ENCODE measurements at places on chromosomes 7 and 10.
A peak's percentile ranks its signal among the peaks of the same experiment; 100 is the strongest.

GRCh38 chr7:42351316-42351935 lies 114.4 kb upstream of the GLI3 start:
- DNase-seq: no peak

DNA sequence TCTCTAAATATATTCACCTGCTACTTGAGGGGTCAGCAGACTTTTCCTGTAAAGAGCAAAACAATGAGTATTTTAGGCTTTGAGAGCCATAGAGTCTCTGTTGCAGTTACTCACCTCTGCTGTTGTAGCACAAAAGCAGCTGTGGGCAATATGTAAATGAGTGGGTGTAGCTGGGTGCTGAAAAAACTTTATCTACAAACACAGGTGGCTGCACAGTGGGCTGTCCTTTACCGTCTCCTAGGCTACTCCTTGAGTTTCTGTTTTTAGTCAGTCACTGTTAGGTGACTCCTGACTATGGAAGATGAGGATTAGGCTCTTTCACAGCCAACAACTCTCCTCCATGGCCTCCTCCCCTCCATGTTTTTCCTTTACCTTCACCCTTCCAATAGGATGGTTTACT lies 286.1 kb upstream of the C7orf33 start:
- no peak for DNase-seq

DNA sequence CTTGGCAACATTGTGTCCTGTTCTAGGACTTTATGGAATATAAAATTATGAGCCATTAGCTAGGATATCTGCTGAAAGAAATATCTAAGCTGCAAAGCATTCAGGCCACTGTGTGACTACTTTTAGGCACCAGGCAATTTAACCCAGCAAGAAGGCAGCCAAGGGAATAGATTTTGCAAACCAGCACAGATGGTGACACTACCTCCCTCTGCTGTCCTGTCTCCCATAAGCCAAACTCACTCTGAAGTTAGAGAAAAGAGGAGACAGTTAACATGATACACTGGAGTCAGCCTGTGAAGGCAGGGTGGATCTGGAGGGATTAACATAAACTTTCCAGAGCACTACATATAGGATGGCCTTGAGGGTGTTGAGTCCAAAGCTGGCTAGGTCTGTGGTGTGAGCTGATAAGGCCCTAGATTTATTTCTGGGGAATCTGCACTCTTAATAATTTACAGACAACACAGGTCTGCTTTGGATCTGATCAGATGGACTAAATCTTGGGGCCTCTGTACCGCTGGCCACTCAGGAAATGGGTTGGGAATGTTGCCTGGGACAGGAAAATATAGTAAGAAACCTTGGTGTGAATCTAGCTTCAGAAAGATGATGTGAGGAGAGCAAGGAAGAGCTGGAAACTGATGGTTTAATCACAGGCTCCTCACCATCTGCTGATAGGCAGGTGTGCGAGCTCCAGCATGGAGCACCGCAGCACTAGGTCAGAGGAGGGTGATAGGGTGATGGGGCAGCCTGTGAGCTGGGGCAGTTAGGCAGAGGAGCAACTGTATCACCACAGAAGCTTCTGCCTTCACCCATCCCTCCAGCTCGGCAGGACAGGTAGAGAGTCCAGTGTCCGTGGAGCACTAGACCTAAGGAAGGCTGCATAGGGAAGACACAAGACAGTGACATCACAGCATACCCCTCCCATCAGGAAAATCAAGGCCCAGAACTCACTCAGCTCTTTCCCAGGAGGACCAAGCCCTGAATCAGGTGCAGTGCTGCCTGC lies 229.9 kb upstream of the PRSS1 start:
- DNase-seq: no peak

DNA sequence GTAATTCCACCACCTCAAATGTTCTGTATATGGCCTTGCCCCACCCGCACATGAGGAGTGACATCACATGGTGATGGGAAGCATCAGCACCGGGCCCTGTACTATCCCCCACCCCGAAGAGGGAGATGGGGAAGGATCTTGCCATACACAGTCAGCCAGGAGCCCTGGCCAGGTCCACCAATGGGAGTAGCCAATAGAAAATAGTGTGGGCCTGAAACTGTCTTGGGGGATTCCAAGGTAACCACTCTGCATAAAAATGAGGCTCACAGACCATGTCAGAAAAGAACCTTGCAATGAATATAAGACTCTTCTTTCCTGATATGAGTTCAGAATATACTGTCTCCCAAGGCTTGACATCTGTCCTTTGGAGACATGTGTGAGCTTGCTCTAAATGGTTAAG lies 51.1 kb downstream of the ADRB1 start:
- DNase-seq: no peak

GRCh38 chr7:106552645-106553445 lies 108.1 kb downstream of the CCDC71L start:
- DNase-seq: no peak

DNA sequence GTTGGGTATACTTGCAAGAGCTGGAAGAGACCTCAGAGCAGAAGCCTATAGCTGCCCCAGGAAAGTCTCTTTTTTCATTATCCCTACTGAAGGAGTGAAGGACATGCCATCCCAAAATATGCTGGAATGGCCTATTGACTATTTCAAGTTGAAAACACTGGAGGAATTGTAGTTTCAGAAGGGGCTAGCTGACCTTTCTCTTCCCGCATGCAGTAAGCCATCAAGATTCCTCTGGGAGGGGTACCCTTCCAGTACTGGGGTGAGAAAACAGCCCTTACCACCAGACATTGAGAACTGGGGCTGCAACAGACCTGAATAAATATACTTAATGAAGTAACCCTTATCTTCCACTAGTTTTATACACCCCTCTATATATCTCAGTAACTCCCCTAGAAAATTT lies 41.7 kb downstream of the CHCHD3 start:
- DNase-seq: no peak

DNA sequence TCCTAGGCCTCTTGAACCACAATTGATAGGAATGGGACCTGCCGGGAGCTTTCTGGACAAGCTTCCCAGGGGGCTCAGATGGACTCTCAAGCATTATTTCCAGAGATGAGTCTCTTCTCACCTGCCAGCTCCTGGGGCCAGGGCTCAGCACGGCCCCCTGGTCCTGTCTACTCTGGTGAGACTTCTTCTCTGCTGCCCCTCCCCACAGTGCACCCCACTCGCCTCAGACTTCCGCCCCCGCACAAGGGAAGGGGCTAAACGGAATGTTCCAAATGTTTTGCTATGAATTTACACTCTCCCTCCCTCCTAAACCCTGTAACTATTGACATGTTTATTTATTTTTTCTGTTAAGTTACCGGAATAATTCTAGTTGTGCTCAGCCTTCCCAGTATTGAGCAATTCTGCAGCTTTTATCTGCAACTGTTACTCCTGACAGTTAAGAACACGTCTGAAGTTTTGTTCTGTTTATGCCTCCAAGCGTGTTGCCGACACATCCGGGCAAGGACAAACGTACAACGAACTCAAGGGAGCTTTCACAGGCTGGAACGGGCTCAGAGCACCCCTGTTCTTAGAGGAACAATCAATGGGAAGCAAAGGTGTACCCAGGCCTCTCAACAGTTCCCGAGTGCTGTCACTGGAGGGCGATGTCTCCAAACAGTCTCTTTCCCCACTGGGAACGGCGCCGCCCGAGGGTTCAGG lies 55.2 kb downstream of the FHIP2A start:
- peak; percentile 15 for DNase-seq

DNA sequence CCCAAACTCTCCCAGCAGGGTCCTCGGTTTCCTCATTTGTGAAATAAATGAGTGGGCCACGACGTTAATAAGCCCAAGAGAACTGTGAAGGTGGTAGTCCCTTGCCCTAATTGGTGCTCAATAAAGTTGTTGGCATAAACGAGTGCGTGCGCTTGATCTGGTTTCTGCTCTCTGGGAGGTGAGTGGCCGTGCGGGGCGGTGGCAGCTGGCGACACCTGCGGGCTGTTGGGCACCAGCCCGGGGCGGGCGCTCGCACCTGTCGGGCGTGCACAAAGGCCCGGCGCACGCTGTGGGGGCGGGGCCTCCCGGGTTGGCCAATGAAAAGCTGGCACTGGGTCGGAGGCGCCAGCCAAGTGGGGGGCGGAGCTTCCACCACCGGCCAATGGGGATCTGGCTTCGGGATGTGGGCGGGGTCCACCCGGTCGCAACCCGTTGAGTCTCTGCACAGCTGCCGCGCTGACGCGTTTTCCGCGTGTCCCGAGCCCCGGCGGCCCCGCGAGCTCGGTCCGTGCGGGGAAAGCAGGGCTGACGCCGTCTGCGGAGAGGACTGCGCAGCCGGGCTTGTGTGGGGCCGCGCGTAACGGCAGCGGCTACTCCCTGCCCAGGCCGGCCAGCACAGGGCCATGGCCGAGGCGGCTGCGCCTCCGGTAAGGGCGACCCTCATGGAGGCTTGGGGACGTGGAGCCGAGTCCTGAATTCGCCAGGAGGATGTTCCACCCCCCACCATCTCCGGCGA lies 23.0 kb downstream of the ZNF783 start:
- peak; percentile 89 for DNase-seq

- DNase-seq: no peak
Measured at GRCh38 chr7:116340943-116341907, 130.9 kb downstream of the TES start.

GRCh38 chr7:155027879-155028278 lies 25.0 kb upstream of the PAXIP1 start:
- no peak for DNase-seq

- no peak for DNase-seq
Measured at GRCh38 chr10:88791924-88792323, 10.6 kb upstream of the LIPM start.

DNA sequence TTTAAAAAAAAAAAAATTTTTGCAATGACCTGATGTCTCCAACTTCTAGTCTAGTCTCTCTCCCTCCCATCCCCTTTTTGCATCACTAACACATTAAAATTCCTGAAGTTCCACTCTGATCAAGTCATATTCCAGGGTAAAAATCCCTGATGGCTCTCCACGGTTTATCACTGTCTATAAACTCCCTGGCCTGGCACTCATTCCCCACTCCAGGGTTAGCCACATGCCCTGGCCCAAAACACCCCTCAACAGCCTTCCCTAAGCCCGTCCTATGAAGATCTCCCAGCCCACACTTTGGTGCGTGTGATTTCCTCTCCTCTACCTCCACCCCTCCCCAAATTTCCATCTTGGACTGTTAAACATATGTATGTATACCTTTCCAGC lies 125.4 kb downstream of the JAZF1 start:
- DNase-seq: no peak

GRCh38 chr7:115099906-115100305 lies 178.0 kb downstream of the MDFIC start:
- no peak for DNase-seq

- no peak for DNase-seq
Measured at GRCh38 chr7:34425194-34425593, 232.8 kb upstream of the NPSR1 start.

- no peak for DNase-seq
Measured at GRCh38 chr10:112695539-112695938, 248.5 kb downstream of the VTI1A start.

DNA sequence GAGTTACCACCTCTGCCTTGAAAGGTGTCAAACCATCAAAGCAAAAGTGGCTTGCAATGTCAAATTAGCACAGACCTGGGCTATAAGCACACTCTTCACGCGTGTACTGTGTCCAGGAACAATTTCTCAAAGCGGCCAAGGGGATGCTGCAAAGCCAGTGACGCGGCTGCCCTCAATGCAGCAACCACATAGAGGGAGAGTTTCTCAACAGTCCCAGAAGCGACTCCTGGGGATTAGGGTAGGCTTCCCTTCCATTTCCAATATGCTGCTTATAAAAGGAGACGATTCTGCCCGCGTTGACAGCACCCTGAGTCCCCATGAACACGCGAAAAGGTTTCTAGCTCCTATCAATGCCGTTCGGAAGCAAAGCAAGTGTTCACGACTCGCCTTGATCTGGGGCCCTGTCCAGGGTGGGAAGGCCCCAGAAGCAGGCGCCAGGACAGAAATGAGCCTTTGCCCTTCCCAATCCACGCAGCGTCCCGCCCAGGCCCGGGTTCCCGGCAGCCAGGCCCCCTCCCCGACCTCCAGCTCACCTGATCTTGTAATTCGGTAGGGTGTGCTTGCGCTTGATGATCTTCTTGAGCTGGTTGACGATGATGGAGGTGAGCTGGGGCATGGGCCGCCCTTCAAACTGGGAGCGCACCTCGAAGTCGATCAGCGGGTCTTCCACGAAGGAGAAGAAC lies 1.3 kb downstream of the PDZD8 start:
- DNase-seq: peak; percentile 8

DNA sequence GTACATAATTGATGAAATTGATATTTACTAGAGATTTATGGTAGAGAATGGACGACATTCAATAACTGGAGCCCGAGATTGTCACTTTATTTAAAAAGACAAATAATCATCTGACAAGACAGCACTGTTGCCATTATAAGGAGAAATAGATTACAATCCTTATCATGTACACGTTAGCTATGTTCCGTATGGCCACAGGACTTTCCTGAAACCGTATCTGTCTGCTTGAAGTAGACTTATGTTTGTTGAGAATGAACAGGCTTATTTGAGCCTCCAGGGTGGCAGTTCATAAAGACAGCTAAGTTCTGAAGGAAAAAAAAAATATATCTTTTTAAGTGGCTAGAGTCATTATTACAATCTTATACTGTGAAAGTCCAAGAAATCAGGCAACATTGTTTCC lies 317.2 kb downstream of the BICC1 start:
- no peak for DNase-seq

DNA sequence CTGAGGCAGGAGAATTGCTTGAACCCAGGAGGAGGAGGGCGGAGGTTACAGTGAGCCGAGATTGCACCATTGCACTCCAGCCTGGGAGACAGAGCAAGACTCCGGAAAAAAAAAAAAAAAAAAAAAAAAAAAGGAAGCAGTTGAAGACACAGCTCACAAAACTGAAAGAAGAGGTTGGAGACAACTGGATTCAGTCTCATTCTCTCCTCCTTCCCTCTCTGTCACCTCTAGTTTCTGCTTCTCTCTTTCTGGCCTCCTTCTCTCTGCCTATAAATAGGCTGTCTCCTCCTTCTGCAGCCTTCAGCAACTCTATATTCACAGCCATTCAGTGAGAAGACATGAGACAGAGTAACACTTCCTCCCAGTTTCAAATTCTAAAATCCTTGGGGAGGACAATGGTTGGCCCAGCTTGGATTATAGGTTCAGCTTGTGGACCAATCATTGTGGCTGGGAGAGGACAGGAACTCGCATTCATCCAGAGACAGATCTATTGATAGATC lies 125.6 kb upstream of the HABP2 start:
- DNase-seq: no peak

GRCh38 chr10:30980951-30981616 lies 50.6 kb downstream of the ZNF438 start:
- no peak for DNase-seq

- DNase-seq: peak; percentile 79
Measured at GRCh38 chr7:56447864-56448693, 331.9 kb upstream of the NUPR2 start.

GRCh38 chr10:118501637-118502440 lies 93.6 kb downstream of the PRLHR start:
- DNase-seq: no peak

DNA sequence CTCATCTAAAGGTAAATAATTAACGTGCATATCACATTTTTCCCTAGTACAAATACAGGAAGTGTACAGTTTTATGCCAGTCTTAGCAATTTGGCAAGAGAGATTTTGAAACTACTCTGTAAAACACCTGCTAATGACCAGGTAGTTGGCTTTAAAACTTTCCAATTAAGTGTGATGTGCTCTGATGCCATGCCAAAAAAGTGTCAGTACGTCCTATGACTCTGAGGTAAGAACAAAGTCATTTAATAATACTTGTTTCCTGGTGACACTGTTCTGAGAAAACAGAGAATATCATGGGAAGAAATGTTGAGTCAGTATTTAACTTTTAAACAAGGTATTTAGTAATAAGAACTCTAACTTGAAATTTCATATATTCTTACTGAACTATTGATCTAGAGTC lies 9.6 kb downstream of the PDZD8 start:
- no peak for DNase-seq

- DNase-seq: no peak
Measured at GRCh38 chr7:2818121-2818520, 26.0 kb downstream of the GNA12 start.

- DNase-seq: no peak
Measured at GRCh38 chr10:113663142-113663541, 699 bp downstream of the NRAP start.
